ENCODE measurements at places on chromosomes 3 and 15.

DNA sequence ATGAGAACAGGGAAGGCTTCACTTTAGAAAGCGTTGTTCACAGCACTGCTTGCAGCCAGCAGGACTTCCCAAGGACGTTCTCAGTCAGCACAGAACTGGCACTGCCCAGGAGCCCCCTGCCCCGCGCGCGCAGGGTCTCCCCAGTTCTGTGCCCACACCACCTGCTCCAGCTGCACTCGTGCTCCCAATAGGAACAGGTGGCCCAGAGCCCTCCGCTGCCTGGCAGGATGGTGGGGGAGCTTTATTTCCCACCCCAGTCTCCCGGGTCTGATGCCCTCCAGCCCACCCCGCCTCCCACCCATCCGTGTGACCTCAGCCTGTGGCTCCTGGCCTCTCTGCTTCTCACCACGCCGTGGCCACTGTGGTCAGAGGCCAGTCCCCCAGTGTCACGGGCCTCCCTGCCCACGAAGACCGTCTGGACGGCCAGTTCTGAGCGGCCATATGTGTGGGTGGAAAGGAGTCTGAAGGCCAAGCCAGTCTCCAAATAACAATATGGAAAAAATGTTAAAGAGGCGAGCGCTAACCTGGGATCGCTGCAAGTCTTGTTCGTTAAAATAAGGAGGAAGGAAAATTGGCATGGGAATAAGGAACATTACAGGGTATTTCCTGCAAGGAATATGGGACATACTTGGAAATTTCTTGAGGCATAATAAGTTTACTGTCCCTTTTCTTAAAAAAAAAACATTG is 54.6 kb upstream of the PCSK6 start:
- DNase-seq = no peak

DNA sequence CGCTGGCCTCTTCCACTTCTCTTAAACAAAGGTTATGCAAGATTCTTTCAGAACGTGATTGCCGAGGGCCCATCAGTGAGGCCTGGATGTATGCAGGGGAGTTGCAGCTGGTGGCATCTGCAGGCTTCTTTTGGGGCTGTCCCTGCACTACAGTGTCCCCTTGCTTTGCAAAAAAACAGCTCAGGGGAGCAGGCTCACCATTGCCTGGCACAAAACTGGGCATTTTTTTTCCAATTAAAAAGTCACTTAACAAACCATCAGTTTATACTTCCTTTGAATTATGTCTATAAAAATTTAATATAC is 148.6 kb downstream of the ATP10A start:
- DNase-seq = no peak

DNA sequence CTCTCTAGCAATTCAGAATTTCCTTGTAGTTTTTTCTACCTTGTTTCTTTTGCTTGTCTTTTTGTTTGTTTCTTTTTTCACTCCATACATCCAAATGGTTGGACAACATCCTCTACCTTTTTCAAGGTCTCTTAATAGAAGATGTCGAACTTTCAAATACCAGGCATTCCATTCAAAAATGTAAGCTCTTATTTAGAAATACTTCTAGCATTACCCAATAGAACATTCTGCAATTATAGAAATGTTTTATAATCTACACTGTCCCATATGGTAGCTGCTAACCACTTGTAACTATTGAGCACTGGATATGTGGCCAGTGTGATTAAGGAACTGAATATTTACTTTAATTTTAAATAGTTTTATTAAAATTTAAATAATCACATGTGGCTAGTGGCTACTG is 196.2 kb upstream of the MRPL3 start:
- no peak for DNase-seq

DNA sequence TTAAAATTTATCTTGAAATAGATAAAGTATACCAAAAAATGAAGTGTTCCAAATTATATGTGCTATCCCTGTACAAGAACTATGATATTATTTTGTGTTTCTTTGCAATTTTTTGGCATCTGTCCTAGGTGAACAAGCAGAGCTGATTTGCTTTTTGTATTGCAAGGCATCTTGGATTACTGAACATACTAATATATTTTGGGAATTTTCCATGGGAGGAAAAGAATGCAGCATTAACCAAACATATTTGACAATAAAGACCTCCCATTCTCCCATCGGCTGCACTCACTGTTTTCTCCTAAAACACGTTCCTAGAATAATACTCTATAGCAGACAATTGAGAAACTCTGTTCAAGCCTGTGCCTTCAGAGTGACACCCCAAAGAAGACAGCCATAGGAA is 265.1 kb upstream of the ALCAM start:
- DNase-seq = no peak

DNA sequence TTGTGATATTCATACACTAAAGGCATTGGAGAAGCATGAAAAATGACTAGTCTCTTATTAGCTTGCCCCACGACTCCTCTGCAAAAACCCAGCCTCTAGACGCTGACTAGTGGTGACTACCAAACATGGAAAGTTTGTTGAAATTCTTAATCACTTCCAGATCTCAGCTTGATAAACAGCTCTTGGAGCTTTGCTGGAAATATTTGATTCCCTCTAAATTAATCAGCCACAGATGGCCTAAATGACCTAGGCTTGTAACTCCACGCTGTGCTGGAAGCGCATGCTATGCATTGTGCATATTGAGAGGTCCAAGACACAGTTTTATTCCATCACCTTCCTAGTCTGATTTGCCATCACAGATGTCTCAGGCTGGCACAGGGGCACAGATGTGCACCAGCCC is 244.7 kb upstream of the ST8SIA2 start:
- no peak for DNase-seq

DNA sequence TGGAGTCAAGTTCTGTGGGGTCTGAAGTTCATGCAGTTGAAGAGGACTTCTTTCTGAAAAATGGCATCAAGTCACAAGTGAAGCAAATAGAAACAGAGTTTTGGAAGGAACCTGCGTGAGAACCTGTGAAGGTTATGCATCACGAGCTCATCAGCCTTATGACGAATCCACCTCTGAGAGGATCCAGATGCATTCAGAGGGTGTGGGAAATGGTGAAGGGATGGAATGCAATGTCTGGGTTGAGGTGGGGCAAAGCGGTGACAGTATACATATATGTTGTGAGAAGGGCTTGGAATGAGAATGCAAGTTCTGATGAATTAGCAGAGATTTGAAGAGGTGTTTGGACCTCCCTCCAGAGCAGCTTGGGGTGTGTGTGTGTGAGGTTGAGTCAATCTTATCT is 382.1 kb upstream of the TBL1XR1 start:
- DNase-seq = no peak

GRCh38 chr15:96334705-96335410 is 4.4 kb downstream of the NR2F2 start:
- DNase-seq = no peak

GRCh38 chr15:50773389-50773788 is 7.9 kb upstream of the SPPL2A start:
- DNase-seq = no peak

GRCh38 chr3:152183473-152183872 is 85.3 kb upstream of the MBNL1 start:
- DNase-seq = no peak

DNA sequence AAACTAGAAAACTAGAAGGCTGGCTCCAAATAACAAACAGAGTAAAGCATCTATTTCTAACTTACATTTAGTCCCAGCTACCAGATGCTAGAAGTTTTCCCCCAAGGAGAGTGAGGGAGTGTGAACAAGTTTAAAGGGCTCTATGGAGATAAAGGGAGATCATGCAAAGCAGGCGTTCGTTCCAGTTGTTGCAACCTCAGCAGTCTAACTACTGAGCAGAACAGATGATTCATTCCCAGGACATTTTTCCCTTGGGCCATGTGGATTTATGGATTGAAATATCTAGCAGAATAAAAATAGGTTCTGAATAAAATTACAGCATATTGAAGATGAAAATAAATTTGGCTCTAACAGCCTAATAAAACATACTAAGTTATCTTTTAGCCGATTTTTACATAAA is 154.8 kb upstream of the TTC14 start:
- no peak for DNase-seq

DNA sequence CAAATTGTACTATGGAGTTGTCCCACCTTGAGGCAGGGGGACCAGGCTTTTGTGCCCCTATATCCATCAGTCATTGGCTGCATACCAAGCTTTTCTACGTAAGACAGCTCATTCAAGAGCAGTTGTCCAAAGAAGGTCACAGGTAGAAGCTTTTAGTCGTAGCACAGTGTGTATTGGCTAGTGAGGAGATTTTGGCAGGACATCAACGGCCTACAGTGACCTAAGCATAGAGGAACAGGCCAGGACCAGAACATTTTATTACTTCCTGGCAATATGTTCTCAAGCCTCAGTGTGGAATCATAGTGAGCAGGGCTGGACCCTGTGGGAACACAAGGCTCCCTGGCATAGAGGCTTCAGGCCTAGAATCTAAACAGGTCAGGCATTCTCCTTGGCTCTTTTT is 105.4 kb upstream of the ANKRD28 start:
- no peak for DNase-seq

- no peak for DNase-seq
Measured at GRCh38 chr3:10463533-10464434, 41.6 kb downstream of the ATP2B2 start.

DNA sequence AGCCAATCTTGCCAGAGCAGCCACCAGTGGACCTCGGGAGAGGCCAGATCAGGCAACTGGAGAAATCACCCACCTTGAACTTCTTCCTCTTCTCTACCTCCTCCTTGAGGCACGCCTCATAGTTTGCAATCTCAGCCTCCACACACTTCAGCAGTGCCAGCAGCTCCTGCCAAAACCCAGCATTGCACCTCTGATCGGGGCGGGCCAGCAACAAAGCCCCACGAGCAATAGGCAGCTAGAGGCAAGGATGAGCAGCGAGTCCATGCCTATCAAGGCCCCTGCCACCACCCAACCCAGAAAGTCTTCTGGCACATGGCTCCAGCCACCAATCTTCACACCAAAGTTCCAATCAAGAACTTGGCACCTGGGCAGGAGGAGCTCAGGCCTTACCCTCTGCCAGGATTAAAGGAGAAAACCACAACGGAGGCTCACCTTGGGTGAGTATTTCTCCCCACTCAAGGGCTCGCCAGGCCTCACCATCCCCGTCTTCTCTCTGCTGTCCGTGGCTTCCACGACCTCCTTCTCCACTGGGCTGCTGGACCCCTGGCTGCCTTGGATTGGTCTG is 42.1 kb downstream of the SEMA3G start:
- no peak for DNase-seq

Measured in stimulated activated CD4-positive, alpha-beta T cell treated with anti-CD3 and anti-CD28 coated beads, Interleukin-1b, Interleukin-23, amount 100 ng/mL, for 1 hour (primary cell).